ENCODE measurements at places on chromosomes 11 and 22.

DNA sequence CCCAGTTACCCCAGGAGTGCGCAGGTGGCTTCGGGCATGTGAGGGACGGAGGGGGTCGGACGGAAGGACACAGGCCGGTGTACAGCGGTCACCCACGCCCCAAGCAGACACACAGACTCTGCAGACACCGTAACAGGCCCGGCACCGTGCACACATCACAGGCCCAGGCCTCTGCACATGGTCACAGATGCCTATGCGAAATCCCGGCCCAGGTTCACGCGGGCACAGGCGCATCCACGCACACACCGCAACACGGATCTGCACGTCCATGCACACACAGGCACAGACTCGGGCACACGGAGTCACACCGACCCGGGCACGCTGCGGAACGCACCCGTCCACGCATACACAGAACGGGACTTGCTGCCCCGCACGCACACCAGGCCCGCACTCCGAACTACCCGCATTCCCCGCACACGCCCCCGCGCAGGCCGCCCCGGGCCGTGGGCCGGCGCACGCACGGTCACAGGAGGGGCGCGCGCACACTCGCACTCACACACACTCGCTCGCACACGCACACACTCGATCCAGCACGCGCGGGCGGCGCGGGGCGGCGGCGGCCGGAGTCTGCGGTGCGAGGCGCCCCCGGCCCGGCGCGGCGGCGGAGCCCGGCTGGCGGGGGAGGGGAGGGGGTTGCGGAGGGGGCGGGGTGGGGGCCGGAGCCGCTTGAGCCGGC lies at the start of gene MGAT3:
MGAT3 (plus strand) TSS at position 491 of the 676 bp plus-strand sequence. CDS start 30,336 bp downstream, outside the sequence.
- no peak for DNase-seq

- DNase-seq, result no peak
These were observed 1.5 kb downstream of the LARGE1 start for GRCh38 chr22:33918676-33919365.

- no peak for DNase-seq
These were observed 1.4 kb downstream of the SLC5A1 start for GRCh38 chr22:32044477-32044876.

- no peak for DNase-seq
These were observed 82.0 kb upstream of the ARHGAP32 start for GRCh38 chr11:129273944-129274711.

DNA sequence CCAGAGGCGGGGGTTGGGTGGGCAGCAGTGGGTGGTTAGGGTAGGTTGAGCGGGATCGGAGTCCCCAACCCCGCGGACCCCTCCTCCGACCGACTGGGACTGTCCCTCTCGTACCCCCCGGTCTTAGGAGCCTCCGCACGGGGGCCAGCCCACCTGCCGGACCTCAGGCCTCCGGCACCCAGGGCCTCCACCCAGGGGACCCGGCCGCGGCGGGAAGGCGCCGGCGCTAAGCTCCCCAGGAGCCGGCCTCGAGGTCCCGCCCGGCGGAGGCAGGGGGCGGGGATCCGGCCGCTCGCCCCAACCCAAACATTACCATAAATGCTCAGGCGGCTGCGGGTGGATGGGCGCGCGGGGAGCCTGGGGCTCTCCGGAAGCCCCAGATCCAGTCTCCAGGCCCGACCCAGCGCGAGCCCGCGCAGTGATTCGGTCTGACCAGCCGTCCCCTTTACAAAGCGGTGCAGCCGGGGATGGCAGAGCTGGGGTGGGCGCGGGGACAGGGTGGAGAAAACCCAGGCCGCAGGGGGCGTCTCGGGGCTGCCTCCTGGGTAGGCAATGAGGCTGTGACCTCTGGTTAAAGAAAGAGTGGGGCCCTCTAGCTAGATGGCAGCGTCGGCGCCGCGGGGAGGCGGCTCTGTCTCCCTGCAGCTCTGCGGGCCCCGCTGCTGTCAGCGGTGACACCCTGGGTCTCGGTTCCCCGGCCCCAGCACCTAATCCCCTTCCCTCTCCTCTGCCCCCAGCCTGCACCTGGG lies 4.0 kb upstream of the MCAM start:
- no peak for DNase-seq

DNA sequence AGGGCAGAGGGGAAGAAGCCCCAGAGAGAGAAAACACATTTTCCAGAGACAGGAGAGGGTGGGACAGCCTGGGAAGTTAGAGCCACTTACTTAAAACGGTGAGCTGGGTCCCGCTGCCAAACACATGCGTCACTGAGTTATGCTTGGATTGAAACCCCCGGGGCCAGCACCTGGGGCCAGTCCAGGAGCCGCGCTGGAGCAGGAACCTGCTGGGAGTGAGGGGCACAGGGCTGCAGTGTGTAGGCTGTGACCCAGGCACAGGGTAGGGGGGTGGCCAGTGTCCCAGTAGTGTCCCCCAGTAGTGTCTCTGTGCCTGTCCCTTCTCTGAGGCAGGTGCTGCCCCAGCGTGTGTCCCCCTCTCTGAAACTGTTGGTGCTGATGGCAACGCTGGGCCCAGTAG lies 5.2 kb downstream of the IGLL1 start:
- no peak for DNase-seq

- DNase-seq, result no peak
These were observed 859 bp upstream of the FGF19 start for GRCh38 chr11:69704508-69705253.

DNA sequence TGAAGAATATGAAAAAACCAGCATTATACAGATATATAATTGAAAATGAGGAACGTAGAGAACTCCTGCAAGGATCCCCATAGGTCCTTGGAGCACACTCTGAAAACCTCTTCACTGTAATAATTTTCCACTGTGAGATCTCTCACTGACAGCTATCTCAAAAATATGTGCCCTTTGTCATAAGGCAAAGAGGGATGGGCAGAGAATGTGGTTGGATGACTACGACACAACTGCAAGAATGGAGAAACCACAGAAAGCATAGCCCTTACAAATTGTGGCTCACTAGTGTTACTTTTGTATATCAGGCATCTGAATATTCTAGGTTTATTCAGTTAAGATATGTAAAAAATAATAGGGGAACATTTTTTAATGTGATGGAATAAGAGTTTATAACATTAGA lies 7.9 kb upstream of the CTSC start:
- no peak for DNase-seq

GRCh38 chr22:46858181-46858771 lies 95.8 kb downstream of the TBC1D22A start:
- no peak for DNase-seq

- DNase-seq, result no peak
These were observed 82.6 kb downstream of the LRRC32 start for GRCh38 chr11:76587820-76588454.

DNA sequence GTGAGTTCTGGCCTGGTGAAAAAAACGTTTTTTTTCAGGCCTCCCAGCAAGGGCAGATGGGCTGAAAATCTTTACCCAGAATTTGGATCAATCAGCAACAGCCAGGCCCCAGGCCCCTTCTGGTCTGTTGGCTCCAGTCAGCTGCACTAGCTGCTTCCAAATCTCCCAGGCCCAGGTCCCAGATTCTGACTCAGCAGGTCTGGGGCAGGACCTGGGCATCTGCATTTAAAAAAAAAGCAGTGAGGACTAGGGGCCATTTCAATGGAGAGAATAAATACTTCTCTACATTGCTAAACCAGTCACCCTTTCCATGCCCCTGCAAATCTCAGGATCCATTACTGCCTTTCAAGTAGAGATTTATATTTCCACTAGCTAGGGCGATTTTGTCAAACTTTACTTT lies 4.3 kb downstream of the SLC15A3 start:
- DNase-seq, result no peak

- no peak for DNase-seq
These were observed 149.6 kb downstream of the C11orf91 start for GRCh38 chr11:33551051-33551450.

- DNase-seq, result no peak
These were observed 35.8 kb upstream of the POU2AF2 start for GRCh38 chr11:111209543-111210355.

DNA sequence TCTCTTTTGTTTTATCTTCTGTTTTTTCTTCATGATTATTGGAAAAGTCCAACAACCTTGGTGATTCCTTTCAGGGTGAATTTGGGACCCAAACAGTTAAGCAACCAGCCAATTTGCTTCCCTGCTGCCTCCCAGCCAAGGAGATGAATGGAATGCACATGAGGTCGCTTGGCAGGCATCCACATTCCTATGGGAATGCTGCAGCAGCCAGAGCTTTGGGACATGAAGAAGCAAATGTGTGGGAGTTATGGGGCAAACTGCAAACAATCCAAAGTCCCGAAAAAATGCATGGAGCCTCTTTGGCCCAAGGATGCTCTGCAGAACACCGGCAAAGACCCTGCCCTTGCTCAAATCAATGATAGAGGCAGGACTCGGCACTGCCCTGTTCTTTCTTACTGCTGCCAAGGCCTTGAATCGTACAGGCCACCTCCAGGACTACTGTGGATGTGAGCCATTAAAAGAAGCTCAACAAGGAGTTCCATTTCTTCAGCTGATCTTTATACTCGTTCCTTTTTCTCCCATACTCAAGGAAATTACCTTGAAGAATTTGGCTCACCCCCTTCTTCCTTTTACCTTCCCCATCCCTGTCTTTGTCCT lies 117.3 kb upstream of the TEAD1 start:
- no peak for DNase-seq

GRCh38 chr11:62574363-62575071 lies 826 bp upstream of the EEF1G start:
- no peak for DNase-seq

DNA sequence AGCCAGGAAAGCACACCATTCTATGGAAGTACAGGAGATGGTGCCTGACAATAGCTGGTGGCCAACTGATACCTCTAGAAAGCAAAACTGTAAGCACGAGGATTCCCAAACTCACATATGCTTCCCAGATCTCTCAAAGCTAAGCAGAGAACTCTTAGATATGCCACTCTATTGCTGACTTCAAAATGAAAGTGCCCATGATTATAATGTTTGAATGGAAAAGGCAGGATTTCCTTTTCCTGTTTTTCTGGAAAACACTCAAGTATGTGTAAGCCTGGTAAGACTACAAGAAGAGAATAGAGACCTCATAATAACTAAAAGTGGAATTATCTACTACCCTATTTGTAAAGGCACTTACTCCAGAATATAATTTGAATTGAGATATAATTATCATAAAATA lies 2.6 kb upstream of the CARD18 start:
- no peak for DNase-seq

- DNase-seq, result no peak
These were observed 8.1 kb downstream of the MALAT1 start for GRCh38 chr11:65506772-65507505.

GRCh38 chr11:32575070-32575469 lies 8.6 kb upstream of the EIF3M start:
- no peak for DNase-seq

- DNase-seq, result no peak
These were observed 61.2 kb upstream of the RRAS2 start for GRCh38 chr11:14420223-14420622.

DNA sequence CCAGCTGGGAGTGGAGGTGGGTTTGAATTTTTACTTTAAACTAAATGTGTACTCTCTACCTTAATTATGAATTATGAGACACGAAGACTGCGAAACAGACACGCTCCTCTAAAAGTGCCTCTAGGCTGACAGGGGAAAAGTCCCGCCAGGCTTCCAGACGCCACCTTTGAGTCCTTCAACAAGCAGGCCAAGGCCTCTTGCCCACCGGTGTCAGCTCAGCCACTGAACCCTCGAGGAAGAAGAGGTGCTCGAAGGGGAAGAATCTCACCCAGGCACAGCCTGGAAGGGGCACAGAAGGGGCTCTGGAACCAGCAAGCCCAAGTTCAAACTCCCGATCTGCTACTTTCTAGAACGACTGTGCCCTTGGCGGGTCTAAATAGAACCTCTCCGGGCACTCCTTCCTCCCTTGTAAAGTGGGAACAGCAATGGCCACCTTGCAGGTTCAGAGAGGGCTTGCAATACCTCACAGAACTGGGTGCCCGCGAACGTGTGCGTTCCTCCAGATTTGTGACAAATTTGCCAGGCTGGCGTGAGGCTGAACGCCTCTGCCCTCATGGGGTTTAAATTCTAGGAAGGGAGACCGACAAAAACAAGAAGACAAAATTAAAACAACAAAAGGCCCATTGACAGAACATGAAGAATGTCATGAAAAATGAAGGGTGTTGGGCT lies 158.5 kb upstream of the GRK3 start:
- no peak for DNase-seq

- DNase-seq, result no peak
These were observed 65.1 kb downstream of the PARVG start for GRCh38 chr22:44245867-44246266.

GRCh38 chr22:27032091-27032761 lies 374.8 kb downstream of the MIAT start:
- DNase-seq, result no peak

DNA sequence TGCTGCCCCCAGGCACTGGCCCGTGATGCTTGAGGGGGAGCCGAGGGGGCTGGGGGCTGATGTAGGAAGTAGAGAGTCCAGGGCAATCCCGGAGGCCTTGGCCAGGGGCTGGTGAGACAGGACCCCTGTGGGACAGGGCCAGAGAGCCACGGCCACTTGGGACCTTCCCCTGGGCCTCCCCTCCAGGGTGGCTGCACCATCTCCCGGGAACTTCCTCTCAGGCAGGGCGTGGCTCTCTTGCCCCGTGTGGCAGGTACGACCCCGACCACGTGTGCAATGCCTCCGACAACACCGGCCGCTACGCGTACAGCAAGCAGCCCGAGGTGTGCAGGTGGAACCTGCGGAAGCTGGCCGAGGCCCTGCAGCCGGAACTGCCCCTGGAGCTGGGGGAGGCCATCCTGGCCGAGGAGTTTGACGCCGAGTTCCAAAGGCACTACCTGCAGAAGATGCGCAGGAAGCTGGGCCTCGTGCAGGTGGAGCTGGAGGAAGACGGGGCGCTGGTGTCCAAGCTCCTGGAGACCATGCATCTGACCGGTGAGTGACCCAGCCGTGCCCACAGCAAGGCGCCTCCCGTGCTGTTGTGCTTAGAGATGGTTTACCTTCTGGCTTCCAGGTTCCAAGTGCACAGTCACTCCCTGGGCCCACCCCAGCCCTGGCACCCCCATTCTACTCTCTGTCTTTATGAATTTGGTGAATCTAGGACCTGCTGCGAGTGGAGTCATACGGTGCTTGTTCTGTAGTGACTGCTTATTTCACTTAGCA lies 9.7 kb downstream of the SELENOO start:
- no peak for DNase-seq

Measured in stimulated activated CD8-positive, alpha-beta memory T cell treated with anti-CD3 and anti-CD28 coated beads, Interleukin-7, amount 100 ng/mL, for 1 hour (primary cell).